ENCODE measurements at places on chromosomes 3 and 15.

- DNase-seq: no peak
These were observed 235.6 kb downstream of the CLSTN2 start for GRCh38 chr3:140170612-140171011.

DNA sequence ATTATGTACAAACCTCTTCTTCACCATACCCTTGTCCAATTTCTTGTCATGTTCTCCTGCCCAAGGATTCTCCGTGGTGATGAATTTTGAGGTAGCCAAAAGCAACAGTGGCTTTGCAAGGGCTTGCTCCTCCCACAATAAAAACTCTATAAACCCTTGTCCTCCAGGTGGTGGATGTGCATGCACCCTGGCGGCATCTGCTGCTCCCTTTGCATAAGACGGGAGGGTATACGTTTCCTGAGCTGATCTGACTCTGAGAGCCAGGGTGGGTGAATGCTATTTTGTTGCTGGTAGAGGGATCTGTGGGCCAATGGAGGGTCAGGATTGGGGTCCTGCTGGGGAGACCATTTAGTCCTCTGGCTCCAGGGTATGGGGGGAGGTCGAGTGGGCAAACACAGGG is 5.4 kb downstream of the DNAH1 start:
- no peak for DNase-seq

- DNase-seq: no peak
These were observed 54.5 kb upstream of the ABHD10 start for GRCh38 chr3:111924283-111924682.

- no peak for DNase-seq
These were observed 55.1 kb downstream of the PEX5L start for GRCh38 chr3:179981646-179982045.

DNA sequence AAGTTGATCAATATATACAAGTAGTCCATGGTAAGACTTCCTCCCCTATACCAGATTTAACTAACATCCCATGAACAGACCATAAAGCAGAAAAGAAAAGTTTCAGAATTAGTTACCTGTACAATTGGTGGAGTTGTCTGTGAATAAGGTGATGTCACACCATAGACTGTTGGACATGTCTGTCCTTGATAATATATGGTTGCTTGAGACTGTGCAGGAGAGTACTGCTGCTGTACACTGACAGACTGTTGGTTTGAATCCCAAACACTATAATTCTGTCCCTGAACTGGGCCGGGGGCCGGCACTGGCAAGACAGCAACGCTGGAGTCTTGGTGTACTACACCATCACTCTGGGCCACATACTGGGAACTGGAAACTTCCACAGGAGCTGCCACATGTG is 77.2 kb downstream of the NBEAL2 start:
- DNase-seq: no peak

DNA sequence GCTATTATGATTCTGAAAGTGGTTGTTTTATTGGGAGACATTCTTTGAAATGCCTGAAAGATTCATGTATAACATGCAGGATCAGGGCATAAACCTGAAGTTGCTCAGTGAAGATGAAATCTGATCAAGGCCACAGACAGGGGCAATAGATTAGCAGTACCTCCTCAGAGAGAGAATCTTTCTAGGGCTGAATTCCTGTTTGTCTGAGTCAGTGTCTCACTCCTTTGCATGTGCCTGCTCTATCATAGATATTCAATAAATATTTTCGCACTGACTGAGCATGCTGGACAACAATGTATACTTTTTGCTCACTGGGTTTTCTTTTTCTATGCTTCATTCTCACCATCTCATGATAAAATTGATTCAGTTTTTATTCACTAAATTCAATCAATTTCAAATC is 49.8 kb upstream of the PFN2 start:
- DNase-seq: no peak

- no peak for DNase-seq
These were observed 36.3 kb upstream of the FBXL22 start for GRCh38 chr15:63560741-63561448.

DNA sequence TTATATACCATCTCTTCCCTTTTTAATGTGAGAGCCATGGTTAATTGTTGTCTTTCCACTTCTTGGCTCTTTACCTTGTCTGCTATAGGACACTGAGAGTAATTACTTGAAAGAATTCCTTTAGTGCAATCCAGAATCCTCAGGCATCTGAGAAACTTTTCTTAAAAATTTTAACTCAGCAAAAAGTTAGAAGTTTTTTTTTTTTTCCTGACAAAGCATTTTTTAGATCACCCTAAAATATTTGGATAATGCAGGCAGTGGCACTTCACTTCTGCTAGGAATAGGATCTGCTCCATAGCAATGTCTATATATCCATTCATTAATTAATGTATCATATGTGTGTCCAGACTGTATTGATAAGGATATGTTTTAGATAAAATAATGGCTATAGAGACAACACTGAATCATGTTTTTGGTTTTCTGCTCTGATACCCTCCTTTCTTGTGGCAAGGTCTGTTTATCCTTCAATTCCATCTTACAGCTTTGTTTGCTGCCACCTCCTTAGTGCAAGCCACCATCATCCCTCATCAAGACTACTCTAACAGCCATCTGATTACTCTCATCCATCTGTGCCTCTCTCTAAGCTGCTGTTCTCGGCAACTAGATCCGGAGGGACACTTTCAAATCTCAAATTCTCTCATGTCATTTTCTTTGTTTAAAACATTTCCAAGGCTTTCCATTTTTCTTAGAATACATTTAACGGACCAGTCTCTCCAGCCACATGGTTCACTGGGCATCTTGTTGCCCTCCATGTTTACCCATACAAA is 563.5 kb downstream of the EDEM1 start:
- no peak for DNase-seq

GRCh38 chr3:120143676-120144075 is 49.4 kb upstream of the GSK3B start:
- no peak for DNase-seq

DNA sequence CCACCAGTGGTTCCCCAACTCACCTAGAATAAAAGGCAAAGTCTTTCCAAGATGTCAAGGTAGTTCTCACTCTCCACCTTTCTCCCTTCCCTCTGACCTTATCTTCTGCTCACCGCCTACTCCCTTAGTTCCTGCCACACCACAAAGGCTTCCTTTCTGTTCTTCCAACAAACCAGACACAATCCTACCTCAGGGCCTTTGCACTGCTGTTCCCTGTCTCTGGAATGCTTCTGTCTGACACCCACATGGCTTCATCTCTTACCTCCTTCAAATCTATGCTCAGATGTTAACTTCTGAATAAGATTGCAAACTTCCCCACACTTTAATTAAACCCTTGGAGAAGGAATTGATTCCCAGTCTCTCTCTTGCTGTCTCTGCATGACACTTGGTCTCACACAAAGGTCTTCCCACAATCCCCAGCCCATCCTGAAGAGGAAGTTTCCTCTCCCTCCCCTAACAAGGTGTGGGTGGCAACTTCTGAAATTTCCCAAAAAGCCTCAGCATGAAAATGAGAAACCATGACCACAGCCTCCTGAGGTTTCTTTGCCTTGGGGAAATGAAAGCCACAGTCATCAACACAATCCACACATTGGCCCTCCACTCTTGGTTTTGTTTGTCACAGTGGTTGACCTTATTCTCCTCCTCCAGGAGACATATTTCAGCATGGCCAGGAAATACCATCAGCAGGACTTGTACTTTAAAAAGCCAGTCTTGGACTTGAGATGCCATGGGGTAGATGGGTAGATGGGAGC is 3.0 kb upstream of the RYK start:
- DNase-seq: no peak

- DNase-seq: no peak
These were observed 124.2 kb upstream of the LMOD3 start for GRCh38 chr3:69246612-69247011.

- DNase-seq: no peak
These were observed 69.2 kb upstream of the DCP1A start for GRCh38 chr3:53416530-53416929.

DNA sequence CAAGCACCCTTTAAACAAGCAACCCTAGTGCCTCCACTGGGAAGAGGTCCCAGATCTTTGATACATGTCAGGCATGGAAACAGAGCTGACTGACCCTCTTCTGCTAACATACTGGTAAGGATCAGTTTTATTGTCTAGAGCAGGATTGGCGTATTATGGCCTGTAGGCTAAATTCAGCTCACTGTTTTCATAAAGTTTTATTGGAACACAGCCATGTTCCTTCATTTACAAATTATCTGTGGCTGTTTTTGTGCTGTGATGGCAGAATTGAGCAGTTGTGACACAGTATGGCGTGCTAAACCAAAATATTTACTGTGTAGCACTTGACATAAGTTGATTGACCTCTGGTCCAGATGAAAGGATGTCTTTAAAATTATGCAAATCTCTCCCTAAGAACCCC is 45.0 kb downstream of the WDR76 start:
- no peak for DNase-seq

- no peak for DNase-seq
These were observed at the start of gene FSD2 for GRCh38 chr15:82805994-82806406. FSD2 (minus strand) TSS chr15:82806069; CDS start chr15:82787390, 18,679 bp downstream.

DNA sequence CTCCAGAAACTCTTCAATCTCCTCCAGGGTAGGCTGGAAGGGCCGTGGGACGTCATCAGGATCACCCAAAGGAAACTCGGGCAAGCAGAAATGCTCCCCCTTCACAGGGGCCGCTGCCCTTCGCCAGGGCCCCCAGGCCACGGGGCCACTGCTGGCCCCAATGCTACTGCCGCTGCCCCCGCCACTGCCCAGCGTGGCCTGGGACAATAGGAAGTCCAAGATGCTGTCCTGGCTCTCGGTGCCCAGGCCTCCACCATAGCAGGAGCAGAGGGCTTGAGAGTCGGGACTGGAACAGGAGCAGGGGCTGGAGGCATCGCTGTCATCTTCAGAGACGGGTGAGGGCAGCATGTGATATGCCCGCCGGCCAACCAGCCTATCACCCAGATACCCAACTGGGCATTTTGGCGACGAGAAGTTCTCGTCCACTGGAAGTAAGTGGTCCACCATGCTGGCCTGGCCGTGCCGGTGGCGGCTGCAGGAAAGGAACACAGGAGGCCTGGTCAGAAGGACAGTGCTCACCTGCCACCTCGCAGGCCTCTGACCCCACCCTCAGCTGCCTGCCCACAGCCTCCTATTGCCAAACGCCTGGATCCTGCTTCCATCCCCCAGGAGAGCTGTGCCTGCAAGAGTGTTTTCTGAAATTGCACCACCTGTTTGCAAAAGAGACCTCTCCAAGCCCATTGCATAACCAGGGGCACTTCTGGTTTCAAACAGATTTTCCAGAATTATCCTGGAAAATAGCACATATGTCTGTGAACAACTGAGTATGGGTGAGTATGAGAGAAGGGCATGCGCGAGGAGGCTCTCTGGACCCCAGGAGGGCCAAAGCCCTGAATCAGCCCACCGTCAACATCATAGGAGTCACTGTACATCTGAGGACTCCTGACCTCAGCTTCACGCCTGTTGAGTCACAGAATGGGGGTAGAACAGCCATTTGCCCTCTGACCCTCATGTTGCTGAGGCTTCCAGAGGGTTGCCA is 4.4 kb downstream of the KLF15 start:
- DNase-seq: no peak

DNA sequence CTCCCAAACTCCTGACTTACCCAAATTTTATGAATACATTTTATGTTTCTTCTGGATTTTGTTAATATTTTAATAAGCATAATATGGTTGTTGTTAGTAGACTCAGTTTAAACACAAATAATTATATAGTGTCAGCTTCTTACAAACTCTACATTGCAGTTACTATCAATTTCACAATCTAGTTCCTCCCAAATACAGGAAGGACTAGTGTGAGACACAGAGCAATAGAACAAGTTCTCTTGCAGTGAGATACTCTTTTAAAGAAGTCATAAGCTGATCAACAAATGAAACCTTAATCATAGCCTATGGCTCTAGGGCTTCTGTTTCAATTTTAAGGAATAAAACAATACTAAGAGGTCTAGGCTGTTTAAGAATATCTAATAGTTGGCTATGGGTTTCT is 86.1 kb downstream of the SAMMSON start:
- no peak for DNase-seq

DNA sequence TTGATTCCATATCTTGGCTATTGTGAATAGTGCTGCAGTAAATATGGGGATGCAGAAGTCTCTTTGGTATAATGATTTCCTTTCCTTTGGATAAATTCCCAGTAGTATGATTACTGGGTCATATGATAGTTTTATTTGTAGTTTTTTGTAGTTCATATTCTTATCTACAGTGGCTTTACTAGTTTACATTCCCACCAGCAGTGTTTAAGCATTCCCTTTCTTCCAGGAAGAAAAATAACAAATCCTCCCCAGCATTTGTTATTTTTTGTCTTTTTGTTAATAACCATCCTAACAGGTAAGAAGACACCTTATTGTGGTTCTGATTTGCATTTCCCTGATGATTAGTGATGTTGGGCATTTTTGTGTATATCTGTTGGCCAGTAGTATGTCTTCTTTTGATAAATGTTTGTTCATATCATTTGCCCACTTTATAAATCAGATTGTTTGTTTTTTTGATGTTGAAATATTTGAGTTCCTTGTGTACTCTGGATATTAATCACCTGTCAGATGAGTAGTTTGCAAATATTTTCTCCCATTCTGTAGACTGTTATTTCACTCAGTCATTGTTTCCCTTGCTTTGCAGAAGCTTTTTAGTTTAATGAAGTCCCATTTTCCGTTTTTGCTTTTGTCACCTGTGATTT is 163.3 kb upstream of the THRB start:
- DNase-seq: no peak

GRCh38 chr15:82398785-82399184 is 30.8 kb upstream of the GOLGA6L9 start:
- no peak for DNase-seq

DNA sequence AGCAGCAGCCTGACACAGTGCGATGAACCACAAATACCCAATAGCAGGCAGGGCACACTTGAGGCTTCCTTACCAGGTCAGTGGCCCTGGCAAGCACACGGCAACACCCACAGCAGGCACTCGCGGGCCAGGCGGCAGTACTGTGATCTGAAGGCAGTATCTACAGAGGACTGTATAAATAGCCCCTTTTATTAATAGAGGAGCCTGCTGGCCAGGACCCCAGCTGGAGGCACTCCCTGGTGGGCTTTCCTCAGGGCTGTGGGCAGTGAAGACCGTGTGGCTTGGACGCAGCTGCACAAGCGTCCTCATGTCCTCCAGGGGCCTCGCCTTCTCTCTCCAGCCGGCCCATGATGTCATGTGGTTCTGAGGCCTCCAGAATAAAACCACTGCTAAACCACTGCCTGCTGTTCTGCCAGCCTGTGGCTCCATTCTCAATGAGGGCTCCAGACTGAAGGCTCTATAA is 44.1 kb downstream of the LRIG1 start:
- DNase-seq: no peak

DNA sequence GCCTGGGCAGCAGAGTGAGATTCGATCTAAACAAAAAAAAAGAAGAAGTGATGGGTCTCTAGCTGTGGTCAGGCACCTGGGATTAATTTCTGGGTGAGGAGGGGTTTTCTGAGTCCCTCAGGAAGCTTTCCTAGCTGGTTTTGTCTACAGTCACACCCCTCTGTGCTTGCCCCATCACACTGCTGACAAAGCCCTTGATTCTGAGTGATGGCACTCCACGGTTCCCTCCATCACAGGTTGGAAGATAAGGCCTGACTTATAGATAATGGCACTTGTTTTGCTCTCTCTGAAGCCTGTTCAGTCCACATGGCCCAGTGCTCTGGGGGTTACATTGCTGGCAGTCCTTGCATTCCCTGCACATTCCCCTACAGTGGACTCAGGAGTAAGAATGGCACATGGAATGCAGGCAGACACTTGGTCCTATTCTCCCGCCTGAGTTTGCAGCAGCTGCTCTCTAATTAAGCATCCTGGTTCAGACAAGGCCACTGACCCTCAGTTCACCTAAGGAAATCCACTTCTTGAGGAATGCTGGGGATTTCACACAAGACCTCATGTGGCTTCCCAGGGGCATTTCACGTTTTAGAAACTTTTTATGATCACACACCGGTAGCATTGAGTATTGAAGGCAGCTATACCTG is 81.0 kb upstream of the NMNAT3 start:
- no peak for DNase-seq

- no peak for DNase-seq
These were observed 43.8 kb downstream of the MSL2 start for GRCh38 chr3:136152176-136152843.
